ENCODE measurements at places on chromosomes 1 and 21.

DNA sequence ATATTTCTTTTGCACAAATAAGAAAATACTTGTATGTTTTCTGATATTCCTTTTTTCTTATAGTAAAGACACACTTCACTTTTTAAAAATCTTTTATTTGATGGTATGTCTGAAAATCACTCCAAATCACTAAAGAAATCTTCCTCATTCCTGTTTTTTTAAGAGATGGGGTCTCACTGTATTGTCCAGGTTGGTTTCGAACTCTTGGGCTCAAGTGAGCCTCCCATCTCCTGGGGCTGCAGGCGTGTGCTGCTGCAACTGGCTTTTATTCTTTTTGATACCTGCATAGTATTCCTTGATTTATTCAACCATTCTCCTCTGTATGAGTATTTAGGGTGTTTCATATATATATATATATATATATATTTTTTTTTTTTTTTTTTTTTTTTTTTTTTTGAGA lies 88.1 kb downstream of the OSBPL9 start:
- no peak for DNase-seq

DNA sequence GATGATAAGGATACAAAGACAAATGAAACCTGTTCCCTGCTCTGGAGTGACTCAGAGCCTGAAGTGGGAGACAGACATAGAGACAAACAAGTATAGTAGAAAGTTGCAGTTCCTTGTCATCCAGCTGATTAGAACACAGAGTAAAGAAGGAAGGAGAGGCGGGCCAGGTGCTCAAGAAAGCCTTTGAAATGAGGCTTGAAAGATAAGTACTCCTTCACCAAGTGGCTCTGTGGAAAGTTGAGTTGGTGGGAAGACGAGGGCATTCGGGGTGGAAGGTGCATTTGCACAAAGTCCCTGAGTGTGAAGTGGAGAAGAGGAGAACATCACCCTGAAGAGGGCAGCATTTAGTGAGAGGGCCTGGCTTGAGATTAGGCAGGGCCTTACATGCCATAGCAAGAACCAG lies 17.0 kb downstream of the MARK1 start:
- no peak for DNase-seq

DNA sequence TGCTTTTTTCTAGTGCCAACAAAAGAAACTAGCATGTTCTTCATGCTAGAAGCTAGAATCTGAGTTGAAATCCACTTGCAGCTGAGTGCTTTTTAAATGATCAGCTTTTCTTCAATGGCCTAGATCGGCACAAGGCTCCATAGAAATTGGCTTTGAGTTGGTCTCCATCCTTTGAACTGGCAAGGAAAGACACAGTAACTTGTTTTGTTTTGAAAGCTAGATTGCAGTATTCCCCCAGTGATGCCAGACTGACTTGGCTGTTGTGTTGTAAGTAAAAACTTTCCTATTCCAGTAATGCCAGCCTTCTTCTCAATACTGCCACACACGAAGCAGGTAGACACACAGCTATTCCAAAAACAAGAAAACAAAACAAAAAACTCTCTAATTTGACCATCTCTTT lies 139.1 kb downstream of the FMN2 start:
- DNase-seq: no peak

DNA sequence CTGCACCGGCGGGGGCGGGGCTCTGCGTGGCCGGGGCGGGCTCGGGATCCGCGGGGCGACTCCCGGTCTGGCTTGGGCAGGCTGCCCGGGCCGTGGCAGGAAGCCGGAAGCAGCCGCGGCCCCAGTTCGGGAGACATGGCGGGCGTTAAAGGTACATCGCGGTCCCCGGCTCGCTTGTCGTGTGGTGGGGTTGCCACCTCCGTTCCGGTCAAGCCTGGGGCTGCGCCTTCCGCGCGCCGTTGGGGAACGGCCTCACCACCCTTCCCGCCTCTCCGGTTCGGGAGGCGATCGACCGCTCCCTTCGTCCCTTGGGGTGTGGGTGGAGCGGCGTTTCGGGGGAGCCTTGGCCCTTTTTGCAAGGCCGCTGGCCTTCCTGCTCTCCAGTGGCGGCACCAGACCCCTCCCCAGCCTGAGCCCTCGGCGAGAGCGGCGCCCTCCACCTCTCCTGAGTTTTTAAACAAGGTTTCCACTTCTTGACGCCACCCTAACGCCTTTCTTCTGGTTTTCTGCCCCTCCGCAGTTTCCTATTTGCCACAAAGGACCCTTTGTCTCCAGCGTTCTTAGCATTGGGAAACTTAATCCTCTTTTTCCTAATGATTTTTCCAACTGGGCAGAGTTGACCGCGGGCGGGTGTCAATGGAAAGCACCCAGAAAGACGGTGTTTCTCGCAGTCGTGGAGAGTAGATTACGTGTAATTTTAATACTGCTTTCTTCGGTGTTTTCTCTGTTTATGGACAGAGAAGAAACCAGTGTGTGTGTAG lies at the start of the genes LEPR and LEPROT:
TSS of gene LEPR (plus strand) at position 79 of the 761 bp plus-strand sequence. CDS start 144,898 bp downstream, outside the sequence.
TSS of gene LEPROT (plus strand) at position 79 of the 761 bp plus-strand sequence. CDS start at position 136, 57 bp downstream.
- DNase-seq: peak; percentile 90

DNA sequence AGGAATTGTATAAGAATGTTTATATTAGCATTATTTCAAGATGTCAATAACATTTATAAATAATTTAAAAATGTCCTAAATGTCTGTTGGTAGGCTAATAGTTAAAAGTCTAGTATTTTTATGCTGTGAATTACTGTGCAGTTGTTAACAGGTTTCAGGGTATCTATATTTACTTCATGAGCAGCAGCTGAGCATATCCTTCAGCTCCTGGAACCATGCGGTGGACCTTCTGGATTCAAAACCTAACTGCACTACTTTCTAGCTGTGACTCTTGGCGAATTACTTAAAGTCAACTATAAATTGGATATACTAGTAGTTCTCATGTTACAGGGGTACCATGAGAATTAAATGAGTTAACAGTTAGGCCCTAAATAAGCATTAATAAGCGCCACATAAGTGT lies 3.7 kb downstream of the CEP350 start:
- no peak for DNase-seq

GRCh38 chr1:221776495-221777301 lies 34.8 kb upstream of the DUSP10 start:
- DNase-seq: no peak

GRCh38 chr21:43190544-43190943 lies 21.7 kb downstream of the CRYAA start:
- no peak for DNase-seq

DNA sequence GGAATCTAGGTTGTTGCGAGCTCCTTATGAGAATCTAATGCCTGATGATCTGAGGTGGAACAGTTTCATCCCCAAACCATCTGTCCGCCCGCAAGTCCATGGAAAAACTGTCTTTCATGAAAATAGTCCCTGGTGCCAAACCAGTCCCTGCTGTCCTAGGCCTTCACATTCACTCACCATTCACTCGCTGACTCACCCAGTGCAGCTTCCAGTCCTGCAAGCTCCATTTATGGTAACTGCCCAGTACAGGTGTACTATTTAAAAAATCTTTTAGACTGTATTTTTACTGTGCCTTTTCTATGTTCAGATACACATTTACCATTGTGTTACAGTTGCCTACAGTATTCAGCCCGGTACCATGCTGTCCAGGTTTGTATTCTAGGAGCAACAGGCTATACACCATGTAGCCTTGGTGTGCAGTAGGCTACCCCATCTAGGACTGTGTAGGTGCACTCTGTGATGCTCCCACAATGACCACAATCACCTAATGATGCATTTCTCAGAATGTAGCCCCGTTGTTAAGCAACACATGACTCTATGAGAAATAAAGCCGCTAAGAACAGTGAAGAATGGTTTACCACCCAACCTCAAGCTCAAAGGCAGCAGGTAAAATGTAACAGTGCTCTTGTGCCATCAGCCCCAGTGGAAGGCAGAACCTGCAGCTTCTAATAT lies 2.4 kb downstream of the ECHDC2 start:
- no peak for DNase-seq

DNA sequence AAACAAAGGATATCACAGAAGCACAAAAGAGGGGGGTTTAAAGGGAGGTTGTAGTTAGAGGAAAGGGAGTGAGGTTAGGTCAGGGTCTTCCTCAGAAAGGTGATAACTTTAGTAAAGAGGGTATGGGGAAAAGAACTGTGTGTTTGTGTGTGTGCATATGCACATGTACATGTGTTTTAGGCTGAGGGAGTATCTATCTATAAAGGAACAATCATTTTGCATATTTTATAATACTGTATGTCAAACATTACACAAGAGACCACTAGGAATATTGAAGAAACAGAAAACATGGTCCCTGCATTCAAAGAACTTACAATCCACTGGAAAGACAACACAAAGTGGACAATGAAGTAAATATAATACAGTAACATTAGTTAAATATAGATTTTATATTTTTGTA lies 132.2 kb downstream of the ACBD6 start:
- no peak for DNase-seq

- no peak for DNase-seq
Measured at GRCh38 chr1:180926164-180926981, 13.7 kb downstream of the KIAA1614 start.

GRCh38 chr1:174556392-174556791 lies 108.6 kb downstream of the GPR52 start:
- DNase-seq: no peak

- DNase-seq: no peak
Measured at GRCh38 chr1:27388337-27389005, 4.0 kb upstream of the GPR3 start.
